ENCODE measurements at places on chromosomes 3 and 15.

DNA sequence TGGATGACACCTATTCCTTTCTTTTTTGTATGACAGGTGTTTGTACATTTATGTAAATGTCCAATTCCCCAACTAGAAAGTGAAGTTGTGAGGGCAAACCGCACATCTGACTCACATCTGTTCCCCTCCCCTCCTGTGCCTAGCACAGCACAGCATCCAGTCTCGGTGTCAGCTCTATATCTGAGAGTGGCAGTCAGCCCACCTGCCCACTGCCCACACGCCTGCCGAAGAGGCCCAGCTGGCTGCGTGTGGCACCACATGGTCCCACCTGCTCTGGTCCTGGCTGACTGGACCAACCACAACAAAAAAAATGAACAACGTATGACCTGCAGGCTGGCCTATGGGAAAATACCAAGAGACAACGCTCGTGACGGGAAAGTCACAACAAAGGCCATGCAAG lies 62.8 kb downstream of the XXYLT1 start:
- no peak for DNase-seq

DNA sequence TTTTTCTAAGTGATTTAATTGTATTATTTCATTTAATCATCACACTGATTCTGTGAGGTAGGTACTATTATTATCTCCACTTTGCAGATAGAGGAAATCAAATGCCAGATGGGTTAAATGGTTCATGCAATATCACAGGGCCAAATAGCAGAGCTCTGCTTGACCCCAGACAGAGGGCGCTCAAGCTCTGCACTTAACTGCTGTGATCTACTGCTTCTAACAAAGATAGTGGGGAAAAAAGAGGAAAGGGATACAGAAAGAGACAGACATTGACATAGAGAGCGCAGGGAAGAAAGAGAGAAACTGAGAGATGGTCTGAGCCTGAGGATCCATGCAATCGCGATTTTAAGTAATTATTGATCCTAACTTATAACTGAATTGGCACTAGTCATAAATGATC lies 279.1 kb upstream of the THRB start:
- peak; percentile 80 for DNase-seq

- no peak for DNase-seq
Measured at GRCh38 chr15:70242951-70243685, 145.4 kb upstream of the TLE3 start.

- DNase-seq = no peak
Measured at GRCh38 chr3:40172560-40172959, 136.9 kb upstream of the EIF1B start.

GRCh38 chr15:85620690-85621049 lies 174.1 kb downstream of the KLHL25 start:
- no peak for DNase-seq

DNA sequence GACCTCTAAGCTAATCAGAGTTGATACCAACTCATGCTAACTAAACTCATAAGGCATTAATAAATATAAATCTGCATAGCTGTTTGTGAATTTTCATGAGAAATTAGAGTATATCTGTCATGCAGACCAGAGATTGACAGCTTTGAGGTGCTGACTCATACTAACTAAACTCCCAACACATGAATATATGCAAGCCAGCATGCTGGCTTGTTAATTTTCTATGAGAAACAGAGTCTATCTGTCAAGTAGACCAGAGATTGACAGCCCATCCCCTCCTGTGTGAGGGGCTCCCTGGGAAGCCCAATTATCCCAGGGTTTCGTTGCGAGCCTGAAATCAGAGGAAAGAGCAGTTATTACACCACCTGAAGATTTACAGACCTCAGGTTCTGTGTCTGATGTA lies 69.3 kb downstream of the CD47 start:
- DNase-seq = peak; percentile 81

DNA sequence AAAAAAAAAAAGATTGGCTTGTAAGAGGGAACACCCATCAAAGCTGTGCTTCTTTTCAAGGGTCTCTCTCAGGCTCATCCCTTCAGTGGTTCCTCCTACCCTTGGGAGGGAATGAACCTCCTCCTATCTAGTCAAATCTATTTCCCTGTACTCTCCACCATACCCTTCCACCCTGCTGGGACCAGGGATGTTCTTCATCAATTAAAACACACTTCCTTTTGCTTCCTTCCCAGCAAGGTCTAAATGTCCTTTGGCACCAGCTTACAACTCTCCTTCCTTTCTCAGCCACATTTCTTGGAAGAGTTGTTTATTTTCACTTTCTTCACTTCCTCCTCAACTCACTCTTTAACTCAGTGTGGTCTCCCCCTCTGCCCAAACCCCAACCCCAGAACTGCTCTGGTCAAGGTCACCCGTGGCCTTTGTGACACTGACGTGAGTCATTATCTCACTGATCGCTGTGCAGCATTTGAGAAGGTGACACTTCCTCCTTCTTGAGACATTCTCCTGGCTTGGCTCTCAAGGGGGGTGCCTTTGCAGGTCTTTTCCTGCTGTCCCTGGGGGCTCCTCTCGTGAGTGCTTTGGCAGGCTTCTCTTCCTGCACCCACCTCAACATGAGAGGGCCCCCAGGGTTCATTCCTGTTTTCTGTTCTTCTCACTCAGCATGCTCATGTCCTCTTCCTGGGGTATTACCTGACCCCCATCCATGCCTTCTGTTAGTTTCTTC lies 210.5 kb upstream of the TLE3 start:
- no peak for DNase-seq

DNA sequence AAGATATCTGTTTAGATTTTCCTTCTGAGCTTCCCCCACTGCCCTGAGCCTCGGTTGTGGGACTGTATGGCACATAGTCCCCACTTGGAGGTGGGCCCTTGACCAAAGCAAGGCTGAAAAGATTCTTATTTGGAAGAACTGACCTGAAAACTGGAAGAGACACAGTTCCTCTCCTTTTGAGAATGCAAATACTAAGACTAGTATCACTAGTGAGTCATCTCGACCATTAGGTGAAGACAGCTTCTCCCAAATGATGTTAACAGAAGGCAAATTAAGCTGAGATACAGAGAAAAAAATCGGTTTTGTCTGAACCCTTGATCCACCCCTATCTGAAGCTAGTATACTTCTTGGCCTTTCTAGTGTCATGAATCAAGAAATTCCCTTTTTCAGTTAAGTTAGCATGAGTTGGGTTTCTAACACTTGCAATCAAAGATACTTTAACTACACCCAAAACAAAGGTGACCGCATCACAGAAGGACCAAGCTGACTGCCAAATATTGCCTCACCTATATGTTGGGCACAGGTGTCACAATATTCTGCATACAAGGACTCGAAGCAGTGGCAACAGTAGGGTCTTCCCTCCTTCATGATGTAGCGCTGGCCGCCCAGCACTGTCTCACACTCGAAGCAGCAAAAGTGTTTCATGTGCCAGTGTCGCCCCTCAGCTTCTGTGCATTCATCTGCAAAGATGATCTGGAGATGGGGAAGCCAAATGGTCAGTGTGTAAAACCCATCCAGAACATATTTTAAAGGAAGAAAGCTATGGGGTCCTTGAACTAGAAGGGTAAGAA lies 72.4 kb downstream of the PRICKLE2 start:
- DNase-seq = no peak

DNA sequence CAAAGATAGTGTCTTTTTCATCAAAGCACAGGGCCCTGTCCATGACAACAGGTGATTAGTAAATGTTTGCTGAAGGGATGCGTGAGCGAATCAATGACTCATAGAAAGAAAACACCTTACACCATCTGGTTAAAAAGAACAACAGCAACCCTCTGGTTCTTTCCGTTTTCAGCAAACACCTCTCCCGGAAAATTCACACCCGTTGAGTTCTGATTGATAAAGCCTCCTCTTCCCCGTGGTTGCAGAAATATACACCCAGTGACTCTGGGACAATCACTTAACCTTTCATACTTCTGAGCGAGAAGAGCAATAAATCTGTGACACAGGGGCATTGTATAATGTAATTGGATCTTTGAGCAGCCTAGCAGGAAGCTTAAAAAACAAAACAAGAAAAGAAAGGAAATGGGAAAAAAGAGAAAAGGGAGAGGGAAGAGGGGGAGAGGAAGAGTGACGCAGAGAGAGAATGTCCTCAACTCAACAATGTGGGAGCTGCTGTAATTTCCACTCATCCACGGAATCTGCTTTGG lies 37.6 kb downstream of the ADAMTS9 start:
- no peak for DNase-seq

DNA sequence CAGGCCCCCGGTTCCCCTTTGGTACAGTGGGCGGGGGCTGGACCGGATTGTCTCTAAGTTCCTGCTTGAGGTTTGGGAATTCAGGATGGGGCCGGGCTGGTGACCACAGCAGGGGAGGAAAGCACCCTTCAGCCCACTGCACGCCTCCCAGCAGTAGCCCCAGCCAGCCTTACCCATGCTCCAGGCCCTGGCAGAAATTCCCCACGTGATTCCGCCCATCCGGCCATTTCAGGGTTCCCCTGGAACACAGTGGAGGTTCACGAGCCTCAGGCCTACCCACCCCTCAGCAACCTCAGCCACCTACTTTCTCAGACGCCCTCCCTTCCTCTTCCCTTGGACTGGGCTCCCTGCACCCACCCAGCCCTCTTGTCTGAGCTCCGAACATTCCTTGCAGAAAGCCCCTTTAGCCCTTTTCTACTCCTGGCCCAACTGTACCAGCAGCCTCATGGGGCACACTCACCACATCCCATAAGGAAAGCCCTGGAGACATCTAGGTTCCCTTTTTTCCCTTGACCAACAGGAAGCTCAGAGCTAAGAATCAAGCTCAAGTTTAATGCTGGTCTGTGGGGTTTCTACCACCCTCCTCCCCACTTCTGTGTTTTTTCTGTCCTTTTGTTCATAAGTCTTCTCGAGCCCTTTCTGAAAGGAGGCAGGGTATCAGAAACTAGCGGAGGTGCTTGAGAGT lies 11.5 kb downstream of the ALS2CL start:
- DNase-seq = no peak

DNA sequence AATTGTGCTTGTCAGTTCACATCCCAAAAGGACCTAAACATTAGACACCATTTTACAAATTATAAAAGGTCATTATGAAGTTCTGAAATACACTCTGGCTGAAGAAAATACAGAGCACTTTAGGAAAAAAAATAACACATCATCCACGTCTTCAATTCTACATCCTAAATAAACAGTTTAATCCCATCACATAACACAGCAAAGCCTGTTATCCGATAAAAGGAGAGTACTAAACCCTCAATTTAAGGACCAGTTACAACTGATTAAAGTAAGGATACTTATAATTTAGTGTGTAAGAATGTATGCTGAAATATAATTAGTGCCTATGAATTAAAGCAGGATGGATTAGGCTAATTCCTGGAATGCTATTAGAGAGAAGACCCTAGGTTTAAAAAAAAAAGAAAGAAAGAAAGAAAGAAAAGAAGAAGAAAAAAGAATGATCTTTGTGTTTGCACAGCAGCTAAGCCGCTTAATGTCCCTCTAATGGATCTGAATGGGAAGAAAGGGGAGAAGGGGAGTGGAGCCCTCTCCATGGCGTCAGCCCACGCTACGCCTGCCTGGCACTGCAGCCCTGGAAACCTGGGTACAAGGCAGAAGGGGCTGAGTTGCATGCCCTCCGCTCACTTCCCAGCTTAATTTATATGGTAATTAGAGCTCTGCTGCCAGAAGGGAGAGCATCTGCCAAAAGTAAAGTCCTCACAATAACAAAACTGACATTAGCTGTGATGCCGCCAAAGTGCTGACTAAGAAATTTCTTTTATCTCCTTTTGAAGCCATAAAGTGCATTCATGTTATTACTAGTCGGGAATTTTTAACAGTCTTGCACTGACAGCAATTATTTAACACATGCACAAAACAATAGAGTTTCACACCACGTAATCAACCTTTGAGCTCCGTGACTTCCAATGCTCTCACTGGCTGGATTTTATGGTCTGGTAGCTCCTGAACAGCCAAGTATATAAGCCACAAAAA lies 90.0 kb downstream of the FSIP1 start:
- peak; percentile 92 for DNase-seq

- no peak for DNase-seq
Measured at GRCh38 chr3:116281313-116282143, 163.8 kb downstream of the LSAMP start.

GRCh38 chr3:116038968-116039650 lies 406.2 kb downstream of the LSAMP start:
- DNase-seq = no peak

GRCh38 chr3:174547801-174548435 lies 311.2 kb upstream of the NAALADL2 start:
- DNase-seq = no peak

GRCh38 chr3:69967156-69967555 lies 32.4 kb upstream of the SAMMSON start:
- no peak for DNase-seq

DNA sequence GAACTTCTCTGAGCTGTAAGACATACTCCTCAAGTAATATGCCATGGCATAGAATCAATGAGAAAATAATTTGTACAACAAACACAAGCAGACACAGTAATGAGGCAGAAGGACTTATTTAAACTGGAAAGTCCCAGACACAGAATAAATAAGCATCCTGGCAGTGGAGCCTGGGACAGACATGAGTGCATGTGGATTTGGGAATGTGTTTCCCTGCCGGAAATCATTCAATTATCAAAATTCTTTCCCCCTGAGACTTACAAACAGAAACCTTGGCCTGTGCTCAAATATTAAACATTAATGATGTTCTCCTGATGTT lies 520.1 kb downstream of the ROBO1 start:
- peak; percentile 62 for DNase-seq

DNA sequence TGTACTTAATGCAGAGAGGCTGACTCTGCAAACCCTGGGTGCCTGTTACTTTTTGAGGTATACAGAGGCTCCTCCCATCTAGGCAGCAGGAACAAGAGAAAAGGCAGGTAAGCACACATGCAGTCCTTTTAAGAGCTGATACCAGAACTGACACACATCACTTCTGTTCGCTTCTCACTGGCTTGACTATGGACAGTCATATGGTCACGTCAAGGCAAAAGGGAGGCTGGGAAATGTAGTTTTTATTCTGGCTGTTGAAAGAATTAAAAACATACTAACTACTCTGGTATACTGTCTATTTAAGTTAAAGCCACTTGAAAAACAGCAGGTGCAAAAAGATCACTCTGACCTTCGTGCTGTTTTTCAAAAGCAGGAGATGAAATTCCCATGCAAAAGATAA lies 218.3 kb downstream of the CTNNB1 start:
- DNase-seq = no peak

DNA sequence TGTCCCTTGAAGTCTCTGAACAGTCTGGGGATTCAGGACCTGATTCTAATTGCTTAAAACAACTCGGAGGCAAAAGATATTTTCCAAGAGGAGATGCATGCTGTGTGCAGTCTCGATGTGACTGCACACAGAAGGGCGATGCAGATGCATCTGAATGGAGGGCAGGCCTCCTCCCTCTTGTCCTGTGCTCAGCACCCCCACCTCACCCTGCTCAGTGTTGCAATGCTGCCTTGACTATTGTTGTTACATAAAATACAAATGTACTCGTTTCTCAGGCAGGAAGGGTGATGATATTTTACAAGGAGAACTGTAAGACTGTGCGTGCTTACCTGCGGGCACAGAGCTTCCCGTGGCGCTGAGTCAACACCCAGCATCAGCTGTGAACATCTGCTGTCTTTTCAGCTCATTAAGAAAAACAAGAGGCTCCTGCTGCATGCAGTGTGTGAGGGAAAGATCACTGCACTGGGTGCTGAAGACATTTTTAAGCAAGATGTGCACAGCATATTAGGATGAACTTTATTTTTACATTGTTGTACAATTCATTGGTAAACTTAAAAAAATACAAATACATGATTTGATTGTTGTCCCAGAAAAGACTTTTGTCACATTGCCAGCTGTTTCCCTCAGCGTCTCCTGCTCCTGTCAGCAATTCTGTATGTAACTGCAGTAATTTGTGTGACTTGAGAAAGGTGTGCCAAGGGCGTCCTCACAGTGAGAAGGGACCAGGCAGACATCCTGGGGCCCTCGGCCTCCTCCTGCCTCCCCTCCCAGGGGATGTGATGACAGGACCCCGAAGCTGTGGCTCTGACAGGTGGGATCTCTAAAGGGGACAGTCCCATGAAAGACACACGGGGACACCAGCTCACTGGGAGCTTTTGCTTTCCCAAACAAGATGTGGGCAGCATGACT lies 56.3 kb upstream of the RPL32 start:
- peak; percentile 64 for DNase-seq
